ENCODE measurements at places on chromosomes 6 and 20.
A peak's percentile ranks its signal among the peaks of the same experiment; 100 is the strongest.

- no peak overlapping the region for H3K27ac ChIP-seq
- H3K4me1 ChIP-seq: no peaks in the 10 kb centered on the region
- H3K36me3 ChIP-seq: no peaks in the 10 kb centered on the region
- H3K27me3 ChIP-seq: no peaks in the 10 kb centered on the region
- DNase-seq: no peak
Observed at GRCh38 chr20:42862446-42862845, 327.3 kb downstream of the PTPRT start.

- no peak for DNase-seq
- no peaks in the 10 kb centered on the region for H3K4me1 ChIP-seq
- H3K36me3 ChIP-seq: no peaks in the 10 kb centered on the region
- H3K27ac ChIP-seq: no peak overlapping the region
- H3K27me3 ChIP-seq: no peaks in the 10 kb centered on the region
Observed at GRCh38 chr6:56869346-56869745, 85.6 kb upstream of the BEND6 start.

GRCh38 chr6:135310291-135310690 is 129.2 kb downstream of the MYB start:
- no peak overlapping the region for H3K27ac ChIP-seq
- no peaks in the 10 kb centered on the region for H3K36me3 ChIP-seq
- no peaks in the 10 kb centered on the region for H3K4me1 ChIP-seq
- no peak overlapping the region for H3K4me3 ChIP-seq
- no peak for DNase-seq

DNA sequence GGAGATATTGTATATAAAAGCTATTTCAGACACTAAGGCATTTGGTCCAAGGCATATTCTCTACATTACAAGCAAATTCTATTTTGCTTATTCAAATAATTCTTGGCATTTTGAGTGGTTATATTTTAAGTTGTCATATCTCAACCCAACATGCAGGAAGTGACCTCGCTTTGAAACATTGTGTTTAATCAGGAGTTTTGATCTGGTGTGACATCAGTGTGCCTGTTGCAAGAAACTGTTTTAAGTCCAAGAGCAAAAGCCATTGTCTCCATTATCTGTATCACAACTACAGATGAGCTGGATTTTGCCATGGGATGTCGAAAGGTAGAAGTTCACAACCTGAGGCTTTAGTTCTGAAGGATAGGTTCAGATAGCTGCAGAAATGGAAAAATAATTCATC is 509.9 kb upstream of the ID4 start:
- no peaks in the 10 kb centered on the region for H3K4me1 ChIP-seq
- no peaks in the 10 kb centered on the region for H3K27me3 ChIP-seq
- no peak for DNase-seq

GRCh38 chr6:33073431-33073871 is at the start of gene HLA-DPA1:
TSS of gene HLA-DPA1 (minus strand) at chr6:33073649.
- H3K36me3 ChIP-seq: peaks cover 14% of the 10 kb centered on the region
- no peak for DNase-seq
- H3K27me3 ChIP-seq: no peaks in the 10 kb centered on the region
- peak within 1 kb of the TSS; percentile 76 for H3K27ac ChIP-seq

- H3K27ac ChIP-seq: no peak overlapping the region
- H3K36me3 ChIP-seq: peaks cover 82% of the 10 kb centered on the region
- H3K27me3 ChIP-seq: no peaks in the 10 kb centered on the region
- DNase-seq: no peak
- H3K4me3 ChIP-seq: no peak overlapping the region
Observed at GRCh38 chr6:152154559-152155356, 347.3 kb downstream of the ESR1 start.

Measured in upper lobe of right lung (tissue), 1 donor.